CD4-positive, alpha-beta T cell treated with Interleukin-21 for 1 hour (primary cell): ENCODE measurements at places on chromosomes 5 and 9.

GRCh38 chr9:102506406-102506805, 488.7 kb upstream of the CYLC2 start:
- no peak for DNase-seq

DNA sequence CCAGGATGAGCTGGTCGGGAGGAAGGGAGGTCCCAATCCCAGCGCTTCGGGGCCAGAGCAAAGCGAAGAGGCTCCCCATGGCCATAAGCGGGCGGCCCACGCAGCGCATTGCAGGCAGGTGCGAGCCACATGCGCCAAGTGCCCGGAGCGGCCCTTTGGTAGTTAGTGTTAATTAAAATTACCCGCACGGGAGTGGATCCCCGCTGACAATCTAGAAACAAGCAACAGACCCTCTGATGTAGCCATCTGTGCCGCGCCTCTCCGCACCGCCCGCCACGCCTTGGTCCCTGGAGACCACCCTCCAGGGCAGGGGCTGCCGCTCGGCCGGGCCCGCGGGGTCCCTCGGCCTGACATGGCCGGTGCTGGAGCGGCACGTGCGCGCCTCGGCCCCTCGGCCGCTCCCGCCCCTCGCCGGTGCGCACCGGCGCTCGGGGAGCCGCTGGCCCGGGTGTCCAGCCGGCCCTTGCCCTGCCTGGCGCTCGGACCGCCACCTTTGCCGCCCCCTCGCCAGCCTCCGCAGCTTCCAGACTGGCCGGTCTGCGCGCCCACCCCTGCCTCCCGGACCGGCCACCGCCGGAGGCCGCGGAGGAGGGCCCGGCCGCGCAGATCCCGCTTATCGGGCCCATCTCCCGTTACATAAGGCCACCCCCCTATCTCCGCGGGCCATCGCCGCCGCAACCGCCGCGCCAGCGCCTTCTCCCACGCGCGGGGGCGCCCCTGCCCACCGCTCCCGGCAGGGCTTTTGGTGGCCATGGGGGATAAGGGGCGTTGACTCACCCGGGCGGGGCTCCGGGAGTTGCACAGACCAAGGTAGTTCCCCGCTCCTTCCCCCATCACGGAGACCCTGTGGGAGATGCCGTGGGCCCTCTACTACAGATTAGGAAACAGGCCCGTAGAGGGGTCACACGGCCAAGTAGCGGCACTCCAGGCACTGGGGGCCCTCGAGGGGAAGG, 1.9 kb upstream of the IL13 start:
- DNase-seq = peak; percentile 43

DNA sequence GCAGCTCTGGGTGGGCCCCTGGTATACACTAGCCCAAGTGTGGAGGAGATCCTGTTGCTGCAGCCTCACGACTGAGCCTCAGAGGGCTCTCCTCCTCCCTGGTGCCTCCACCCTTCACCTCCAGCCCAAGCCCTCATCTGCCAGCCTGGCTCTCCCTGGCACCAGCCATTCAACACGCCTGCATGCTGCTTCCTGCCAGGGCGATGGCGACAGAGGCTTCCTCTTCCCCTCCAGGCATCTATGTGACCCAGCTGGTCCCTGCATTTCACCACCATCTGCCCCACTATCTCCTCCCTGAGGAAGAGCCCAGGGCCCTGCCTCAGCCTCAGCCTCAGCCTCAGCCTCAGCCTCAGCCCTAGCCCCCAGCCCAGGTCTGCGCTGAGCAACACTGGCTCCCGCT, 54.8 kb upstream of the ANGPTL2 start:
- no peak for DNase-seq

GRCh38 chr5:67577424-67577823, 380.8 kb upstream of the CD180 start:
- no peak for DNase-seq

DNA sequence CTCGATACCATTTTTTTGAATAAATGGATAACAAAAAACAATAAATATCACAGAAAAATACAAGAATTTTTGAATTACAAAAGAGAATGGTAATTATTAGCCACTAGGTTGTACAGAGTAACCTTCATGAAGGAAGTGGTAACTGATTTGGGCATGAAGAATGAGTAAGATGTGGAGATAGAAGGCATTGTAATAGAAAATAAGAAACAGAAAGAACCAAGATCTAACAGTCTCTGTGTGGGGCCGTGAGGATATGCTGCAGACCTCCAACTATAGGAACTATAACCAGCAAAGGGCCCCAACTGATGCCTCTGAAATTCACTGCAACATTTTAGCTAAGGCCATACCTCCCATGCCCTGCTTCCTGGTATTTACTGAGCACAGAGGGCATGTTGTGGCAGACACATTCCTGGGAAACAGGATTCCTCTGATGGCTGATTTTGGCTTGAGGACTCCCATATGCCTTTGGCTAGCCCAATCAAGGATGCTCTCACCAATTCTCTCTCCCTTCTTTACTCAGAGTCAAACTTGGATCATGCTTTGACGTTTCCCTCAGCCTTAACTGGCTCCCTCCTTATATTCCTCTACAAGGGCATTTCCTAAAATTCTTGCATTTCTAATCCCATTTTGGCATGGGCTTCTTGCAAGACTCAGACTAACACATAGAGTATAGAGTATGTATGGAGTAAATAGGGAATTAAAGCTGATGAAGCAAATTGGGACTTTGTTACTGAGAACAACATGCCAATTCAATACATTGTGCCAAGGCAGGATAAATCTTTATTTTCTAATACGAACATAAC, 208.9 kb downstream of the PDE4D start:
- DNase-seq = no peak

DNA sequence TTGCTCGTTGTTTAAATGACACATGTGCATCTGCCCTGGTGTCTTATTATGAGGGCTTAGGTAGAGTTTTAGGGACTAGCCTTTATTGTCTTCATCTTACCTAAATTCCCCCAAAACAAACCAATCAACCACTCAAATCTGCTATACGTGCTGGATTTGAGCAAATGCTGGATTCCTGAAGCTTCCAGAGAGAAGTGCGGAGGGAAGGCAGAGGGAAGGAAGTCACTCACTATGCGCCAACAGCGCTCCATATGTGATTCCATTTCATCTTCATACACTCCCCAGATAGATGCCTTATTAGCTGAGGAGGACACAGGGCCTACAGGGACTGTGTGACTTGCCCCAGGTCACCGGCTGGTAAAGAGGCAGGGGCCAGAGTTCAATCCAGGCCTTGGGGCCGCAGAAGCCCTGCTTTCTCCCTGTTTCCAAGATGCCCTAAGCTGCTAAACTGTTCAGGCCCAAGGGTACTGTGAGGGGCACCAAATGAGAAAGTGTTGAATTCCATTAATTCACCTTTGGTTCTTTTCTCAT, 63.5 kb downstream of the OTULIN start:
- no peak for DNase-seq

DNA sequence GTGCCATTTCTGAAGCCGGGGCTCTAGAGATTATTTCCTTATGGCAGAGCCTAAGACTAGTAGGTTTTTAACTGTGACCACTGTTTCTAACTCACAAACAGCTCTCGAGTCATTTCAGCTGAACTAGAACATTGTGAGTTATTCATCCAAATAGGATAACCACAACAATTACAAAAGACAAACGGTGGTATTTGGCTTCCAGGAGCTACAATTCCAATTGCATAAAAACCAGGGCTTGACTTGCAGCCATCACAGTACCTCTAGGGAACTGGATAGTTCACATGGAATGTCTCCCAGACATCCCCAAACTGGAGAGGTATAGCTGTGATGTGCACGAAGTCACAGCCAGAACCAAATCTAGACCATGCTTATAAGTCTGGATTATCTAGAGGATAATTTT, 224.8 kb downstream of the FAM114A2 start:
- no peak for DNase-seq

- no peak for DNase-seq
These were observed 75.5 kb upstream of the UNC5A start for GRCh38 chr5:176734756-176735342.

DNA sequence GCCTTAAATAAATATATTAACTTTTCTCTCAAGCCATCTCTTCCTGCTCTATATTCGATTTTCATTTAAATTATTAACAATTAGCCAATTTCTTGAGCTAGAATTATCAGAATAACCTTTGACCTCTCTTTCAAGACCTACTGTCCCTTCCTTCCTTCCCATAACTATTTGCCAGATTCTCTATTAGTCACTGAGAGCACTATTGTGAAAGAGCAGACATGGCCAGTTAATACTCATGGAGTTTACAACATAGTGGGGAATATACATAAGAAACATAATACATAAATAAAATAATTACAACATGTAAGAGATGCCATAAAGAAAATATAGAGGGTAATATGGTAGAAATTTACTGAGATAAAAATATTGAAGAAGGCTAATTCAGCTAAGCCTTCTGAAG, 72.1 kb upstream of the CHD1 start:
- no peak for DNase-seq

DNA sequence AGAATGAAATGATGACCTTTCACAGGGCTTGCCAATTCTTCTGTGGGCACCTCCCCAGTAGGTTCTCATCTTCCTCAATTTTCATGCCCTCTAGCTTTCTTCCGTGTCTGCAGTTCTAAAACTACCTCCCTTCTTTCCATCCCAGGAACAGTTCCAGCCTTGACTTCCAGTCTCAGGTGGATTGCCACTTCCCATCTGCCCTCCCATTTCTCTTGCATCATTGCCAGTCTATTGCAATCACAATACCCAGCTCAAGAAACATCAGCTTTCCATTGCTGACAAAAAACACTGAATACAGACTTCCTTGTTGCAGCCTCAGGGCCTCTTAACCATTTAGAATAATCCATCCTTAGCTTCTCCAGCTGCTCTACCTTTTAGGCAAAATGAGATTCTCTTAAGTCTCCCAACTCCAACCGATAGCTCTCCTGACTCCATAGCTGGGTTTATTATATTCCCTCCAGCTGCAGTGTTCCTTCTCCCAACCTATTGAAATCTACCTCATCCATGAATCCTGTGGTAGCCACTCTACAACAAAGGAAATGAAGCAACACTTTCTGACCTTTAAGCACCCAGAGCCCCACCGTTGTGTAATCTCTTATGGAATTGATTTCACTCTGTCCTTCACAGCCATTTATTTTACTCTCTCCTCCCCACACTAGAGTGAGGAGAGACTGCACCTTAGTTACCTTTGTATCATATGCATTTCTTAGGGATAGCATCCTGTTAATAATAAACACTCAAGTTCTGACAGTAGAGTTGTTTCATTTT, 75.6 kb upstream of the PCA3 start:
- no peak for DNase-seq

GRCh38 chr5:120599576-120599975, 135.5 kb downstream of the PRR16 start:
- no peak for DNase-seq

- no peak for DNase-seq
These were observed 287.8 kb upstream of the RASA1 start for GRCh38 chr5:86979811-86980411.

- no peak for DNase-seq
These were observed 17.7 kb downstream of the NINJ1 start for GRCh38 chr9:93116072-93116961.
